ENCODE measurements at places on chromosomes 16 and 17.

DNA sequence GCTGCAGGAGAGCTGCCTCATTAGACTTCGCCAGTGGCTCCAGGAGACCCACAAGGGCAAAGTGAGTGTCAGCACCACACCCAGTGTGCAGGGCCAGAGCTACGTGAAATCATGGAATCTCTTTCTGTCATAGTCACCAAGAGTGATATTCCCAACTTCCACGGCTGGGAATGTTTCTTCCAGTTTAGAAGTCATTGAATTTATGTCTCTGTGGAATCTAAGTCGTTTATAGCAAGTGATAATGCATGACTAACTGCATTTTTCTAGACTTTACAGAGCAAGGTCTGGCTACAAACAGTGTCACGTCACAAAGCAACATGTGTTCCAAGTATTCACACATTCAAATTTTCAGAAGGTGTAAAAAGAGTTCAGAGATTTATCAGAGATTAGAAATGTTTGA, 55.5 kb downstream of the SEC14L1 start:
- DNase-seq, result no peak

- no peak for DNase-seq
These were observed 49.6 kb downstream of the PLD6 start for GRCh38 chr17:17156511-17156910.

DNA sequence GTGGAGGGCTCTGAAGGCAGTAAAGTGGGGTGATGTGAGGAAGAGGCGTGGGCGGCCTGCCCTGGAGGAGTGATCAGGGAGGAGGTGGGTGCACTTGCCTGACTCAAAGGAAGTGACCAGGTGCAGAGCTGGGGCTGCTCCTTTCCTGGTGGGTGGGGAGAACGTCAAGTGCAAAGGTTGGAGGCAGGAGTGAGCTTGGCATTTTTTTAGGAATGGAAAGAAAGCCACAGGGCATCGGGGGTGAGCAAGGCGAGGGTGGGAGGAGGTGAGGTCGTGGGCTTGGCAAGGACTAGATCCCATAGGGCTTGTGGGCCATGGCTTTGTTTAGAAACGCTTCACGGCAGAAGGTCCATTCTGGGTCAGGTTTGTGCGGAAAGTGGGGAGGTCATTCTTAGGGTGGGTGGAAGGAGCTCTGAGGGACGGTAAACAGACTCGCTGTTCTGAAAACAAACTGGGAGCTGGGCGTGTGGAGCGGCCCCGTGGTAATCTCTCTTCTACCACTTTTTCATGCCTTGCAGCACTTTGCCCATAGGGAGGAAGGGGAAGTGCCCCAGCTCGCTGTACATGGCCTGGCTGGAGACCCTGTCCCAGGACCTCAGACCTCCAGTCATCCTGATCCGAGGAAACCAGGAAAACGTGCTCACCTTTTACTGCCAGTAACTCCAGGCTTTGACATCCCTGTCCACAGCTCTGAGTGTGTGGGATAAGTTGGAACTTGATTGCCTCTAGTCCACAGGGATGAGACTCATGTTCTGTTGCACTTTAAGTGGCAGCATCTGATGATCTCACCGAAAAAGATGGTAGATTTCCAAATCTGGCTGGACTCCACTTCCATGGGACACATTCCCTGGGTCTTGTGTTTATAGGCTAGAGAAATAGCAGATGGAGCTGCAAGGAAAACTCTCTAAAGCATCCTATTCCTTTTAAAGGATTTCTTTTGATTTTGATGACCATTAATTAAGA, 18.9 kb upstream of the HERPUD1 start:
- DNase-seq, result no peak

DNA sequence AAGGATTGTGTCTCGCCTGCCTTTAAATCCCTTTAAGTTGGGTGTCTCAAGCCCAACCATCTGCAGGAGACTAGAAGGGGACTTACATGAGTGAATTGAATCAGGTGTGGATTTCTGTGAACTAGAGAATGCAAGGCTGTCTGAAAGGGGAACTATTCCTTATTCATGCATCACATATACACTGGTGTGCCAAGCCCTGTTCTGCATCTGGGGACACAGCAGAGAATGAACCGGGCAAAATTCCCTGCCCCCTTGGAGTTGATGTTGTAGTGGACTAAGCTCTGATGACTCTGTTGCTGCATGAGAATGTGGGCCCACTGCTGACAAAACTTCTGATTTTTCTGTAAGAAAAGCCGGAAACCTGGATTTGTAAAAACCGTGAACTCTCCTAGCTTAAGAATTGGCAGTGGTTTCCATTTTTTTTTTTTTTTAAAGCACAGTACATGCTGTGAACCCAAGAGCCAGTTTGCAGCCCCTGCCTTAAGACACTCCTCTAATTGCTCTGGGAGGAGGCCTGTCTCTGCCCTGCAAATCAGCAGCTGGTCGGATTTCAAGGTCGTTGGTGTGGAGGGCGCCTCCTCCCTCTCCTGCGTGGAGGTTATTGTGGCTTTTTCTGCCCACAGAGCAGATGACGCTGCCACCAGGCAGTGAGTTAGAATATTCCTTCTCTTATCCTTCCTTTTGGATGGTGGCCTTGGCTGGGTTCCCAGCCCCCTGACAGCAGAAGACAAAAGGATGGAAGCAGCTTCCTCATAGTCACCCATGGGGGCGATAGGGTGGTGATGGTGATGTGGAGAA, 131.0 kb downstream of the PRKCB start:
- no peak for DNase-seq

- no peak for DNase-seq
These were observed 56.0 kb upstream of the NACA2 start for GRCh38 chr17:61647047-61647446.

GRCh38 chr16:29983420-29984136, 9.9 kb downstream of the TAOK2 start:
- no peak for DNase-seq

GRCh38 chr16:59305850-59306249, 571.7 kb upstream of the GOT2 start:
- no peak for DNase-seq
